Stimulated activated CD8-positive, alpha-beta memory T cell treated with anti-CD3 and anti-CD28 coated beads, Interleukin-15, amount 100 ng/mL, for 24 hours (primary cell): ENCODE measurements at places on chromosomes 6 and 20.

DNA sequence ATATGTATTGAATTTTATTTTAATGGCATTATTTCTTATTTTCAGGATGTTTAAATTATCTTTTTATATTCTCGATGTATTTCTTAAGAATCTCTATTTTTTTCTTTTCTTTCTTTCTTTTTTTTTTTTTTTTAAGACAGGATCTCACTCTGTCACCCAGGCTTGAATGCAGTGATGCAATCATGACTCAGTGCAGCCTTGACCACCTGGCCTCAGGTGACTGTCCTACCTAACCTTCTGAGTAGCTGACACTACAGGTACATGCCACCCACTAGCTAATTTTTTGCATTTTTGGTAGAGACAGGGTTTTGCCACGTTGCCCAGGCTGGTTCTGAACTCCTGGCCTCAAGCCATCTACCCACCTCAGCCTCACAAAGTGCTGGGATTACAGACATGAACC, 143.8 kb upstream of the LAMA2 start:
- no peak for DNase-seq

GRCh38 chr6:133595111-133595761, 293.7 kb upstream of the TCF21 start:
- no peak for DNase-seq

DNA sequence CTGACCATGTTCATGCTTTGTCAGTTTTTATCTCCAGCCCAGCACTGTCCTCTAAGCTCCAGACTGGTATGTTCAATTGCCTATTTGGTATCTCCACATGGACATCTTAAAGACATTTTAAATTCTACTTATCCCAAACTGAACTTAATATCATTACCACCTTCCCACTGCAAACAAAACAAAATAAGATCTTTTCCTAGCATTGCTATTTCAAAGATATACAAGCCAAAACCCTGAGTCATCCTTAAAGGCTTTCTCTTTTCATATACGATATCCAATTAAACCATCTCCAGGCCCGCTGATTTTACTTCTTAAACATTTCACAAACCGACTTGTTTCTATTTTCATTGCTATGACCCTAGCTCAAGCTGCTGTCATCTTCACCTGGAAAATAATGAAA, 35.1 kb upstream of the HS3ST5 start:
- DNase-seq, result no peak

GRCh38 chr20:9177278-9177677, 108.4 kb downstream of the PLCB4 start:
- DNase-seq, result no peak

DNA sequence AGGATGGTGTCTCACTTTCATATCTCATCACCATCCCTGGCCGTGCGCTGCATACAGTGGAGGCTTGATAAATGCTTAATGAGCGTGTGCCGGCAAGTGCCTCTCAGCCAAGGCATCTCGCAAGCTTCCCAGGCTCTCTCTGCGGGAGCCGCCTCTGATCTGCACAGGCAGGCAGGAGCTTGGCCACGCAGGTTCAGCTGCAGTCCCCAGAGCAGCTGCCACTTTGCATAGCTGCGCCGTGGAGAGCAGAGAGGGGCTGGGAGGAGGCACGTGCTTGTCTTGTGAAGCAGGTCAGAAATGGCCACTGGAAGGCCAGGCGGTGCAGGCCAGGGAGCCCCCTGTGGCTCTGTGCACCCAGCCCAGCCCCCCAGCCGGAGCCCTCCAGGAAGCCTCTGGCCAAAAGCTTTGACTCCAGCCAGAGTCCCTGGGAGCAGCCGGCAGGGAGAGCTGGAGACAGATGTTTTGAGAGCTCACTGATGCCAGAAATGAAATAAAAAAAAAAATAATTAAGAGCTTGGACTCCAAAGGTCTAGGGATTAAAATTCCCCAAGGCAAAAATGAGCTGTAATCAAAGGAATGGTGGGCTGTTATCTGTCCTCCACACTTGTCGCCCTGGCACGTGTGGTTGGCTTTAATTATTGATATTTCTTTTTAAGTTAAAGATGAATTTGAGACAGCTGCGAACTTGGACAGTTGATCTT, 377.0 kb downstream of the CDH4 start:
- DNase-seq, result no peak

DNA sequence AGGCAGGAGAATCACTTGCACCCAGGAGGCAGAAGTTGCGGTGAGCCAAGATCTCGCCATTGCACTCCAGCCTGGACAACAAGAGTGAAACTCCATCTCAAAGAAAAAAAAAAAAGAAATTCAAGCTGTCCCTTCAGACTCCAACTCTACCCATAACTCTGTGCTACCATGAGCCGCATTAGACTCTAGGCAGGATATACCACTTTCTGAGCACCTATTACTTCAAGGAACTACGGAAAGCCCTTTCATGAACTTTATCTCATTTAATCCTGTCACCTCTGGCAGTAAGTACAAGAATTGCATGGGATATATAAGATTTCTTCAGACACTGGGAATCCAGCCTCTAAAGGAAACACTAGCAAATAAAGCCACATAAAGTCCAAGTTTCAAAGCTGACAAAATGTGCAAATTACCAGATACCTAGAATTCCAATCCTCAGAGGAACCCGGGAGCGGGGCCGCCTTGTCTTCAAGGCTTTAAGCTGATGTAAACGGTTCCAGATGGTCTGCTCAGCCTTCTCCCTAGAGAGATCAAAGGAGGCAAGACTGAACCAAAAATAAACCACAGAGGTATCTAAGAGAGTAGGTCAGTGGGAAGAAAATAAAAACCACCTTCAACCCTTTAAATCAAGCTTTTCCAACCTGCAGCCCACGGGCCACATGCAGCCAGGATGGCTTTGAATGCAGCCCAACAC, 9.4 kb downstream of the CDK5RAP1 start:
- no peak for DNase-seq

- no peak for DNase-seq
These were observed 364.0 kb upstream of the ARID1B start for GRCh38 chr6:156413154-156413553.

DNA sequence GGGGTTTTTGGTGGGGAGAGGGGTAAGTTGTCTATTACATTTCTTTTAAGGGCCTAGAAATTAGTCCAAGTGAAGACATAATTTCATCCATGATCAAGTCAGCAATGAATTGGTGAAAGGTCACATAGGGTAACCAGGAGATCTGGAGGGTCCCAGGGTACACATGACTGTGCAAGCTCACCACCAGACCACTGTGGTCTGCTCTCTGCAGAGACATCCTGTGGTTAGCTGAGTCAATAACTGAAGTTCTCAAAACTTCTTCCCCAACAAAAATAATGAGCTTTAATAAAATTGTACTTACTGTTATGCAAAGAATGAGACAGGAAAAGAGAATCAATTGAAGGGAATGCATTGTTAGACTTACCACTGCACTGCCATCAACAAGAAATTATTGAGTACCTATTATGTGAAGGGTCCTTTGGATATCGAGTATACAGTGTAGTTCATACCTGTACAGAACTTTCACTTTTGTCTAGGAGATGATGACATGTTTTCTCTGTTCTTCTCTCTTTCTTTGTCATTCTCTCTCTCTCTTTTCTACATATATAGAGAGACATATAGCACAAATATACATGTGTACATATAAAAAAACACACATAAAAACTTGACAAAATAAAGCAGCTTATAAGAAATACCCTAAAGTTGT, 209.8 kb downstream of the GJA1 start:
- no peak for DNase-seq

GRCh38 chr6:14945461-14946185, 300.2 kb upstream of the JARID2 start:
- DNase-seq, result no peak

DNA sequence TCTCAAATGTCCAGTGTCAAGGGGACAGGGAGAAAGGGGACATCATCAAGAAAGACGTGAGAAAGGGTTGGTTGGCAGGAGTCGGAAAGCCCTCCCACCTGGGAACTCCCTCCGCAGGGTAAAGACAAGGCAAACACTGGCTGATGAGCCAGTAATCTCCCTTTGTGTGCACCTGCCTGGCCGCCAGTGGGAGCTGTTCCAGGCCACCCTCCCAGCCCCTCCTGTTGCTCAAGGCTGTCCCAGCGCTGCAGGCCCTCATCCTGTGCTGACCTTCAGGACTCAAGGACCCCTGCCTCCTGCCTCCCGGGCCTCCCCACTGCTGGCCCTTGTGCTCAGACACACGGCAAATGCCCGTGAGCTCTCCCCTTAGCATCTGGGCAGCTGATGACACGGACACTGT, 7.4 kb downstream of the FRMD1 start:
- no peak for DNase-seq

GRCh38 chr6:130293800-130294199, 71.0 kb upstream of the SAMD3 start:
- DNase-seq, result no peak

GRCh38 chr20:38217791-38218565, 42.6 kb downstream of the KIAA1755 start:
- DNase-seq, result no peak

- DNase-seq, result no peak
These were observed 4.1 kb downstream of the ATP9A start for GRCh38 chr20:51763965-51764602.

DNA sequence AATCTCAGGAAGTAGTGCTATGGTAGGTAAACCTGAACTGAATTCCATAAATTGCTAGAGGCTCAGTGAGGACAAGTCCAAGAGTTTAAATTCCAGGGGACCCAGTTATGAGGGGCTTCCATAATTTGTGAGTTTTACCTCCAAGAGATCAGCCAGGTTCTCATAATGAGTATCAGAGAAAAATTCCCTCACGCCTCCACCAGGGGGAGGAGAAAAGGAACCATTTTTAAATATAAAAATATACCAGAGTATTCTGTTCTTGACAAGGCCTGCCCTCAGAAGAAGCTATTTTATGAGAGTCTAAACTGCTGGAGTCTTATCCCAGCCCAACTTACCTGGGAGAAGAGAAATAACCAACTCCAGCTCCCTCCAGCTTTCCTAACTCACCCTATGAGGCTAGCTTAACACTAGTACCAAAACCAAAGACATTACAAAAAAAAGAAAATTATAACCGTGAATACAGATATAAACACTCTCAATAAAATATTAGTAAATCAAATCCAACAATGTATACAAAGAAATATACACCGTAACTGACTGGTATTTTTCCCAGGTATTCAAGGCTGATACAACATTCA, 158.7 kb downstream of the TFAP2A start:
- DNase-seq, result no peak

- no peak for DNase-seq
These were observed 6.2 kb downstream of the MYLIP start for GRCh38 chr6:16135066-16135465.

- DNase-seq, result no peak
These were observed 8.4 kb downstream of the ENTPD6 start for GRCh38 chr20:25203871-25204320.

- DNase-seq, result no peak
These were observed 28.6 kb upstream of the LAMP5 start for GRCh38 chr20:9485614-9486340.

DNA sequence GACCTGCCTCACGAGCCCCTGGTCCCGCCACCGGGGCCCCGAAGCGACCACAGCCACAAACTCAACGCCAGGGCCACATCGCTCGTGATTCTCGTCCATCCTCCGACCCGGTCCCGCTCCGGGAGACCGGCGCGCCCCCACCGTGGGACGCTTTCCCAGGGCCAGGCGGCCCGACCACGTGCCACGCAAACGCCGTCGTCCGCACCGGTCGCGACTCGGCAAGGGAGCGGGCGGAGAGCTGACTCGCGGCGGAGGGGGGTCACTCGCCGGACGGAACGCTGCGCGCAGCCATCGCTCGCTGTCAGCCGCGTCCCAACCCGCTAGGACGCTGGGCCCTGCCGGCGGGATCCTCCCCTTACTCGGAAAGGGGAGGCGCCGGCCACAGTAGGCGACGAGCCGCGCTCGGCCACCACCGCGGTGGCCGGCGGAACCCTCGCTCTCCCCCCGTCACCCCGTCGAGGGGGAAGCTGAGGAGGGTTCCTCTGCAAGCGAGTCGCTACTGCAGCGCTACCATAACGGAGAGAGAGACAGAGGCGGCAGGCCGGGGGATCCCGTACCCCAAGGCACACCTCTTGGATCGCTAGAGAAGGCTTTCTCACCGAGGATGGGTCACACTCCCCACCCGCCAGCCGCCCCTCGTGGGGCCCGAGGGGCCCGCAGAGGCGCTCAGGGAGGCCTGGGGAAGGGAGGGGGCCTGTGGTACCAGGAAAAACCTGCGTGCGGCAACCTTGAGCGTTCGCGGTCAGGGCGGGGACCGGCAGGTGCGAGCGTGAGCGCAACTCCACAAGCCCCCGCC, 511.8 kb upstream of the ZNF337 start:
- DNase-seq, result peak; percentile 3

GRCh38 chr20:62561182-62561581, 81.1 kb upstream of the SLCO4A1 start:
- no peak for DNase-seq

- no peak for DNase-seq
These were observed 229.2 kb downstream of the PHF3 start for GRCh38 chr6:63864671-63865318.

GRCh38 chr6:119303164-119303887, 46.2 kb downstream of the MAN1A1 start:
- no peak for DNase-seq

- no peak for DNase-seq
These were observed 2.8 kb downstream of the CDH22 start for GRCh38 chr20:46305331-46305972.

DNA sequence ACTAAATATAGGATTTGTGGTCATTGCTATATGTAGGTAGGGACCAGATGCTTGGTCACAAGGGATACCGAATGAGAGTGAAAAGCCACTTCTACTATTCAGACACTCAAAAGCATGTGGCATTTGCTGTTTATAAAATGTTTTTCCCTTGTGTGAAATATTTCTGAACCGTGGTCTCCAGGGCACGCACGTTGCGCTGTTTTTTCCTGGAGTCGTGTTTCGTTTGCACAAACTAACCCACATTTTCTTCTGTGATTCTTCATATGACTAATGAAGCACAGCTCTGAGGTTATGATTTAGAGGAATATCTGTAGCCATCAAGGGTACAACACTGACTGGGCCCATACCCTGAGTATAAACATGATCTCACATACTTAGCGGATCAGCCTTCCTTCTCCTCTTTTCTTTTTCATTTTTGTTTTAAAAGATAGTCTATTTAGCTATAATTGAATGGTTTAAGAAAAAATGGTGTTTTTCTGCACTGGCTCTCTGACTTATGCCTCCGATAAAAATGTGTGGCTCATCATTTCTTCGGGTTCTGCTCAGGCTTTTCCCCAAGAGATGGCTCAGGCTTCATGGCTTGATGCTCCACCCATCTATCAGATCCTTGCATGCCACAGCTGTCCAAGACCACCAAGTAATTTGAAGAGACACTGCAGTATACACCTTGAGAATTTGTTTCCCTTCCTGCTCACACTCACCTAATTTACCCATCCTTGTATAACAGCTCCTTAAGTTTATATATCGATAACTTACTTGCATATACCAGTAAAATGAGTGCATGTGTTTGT, 59.9 kb upstream of the HBS1L start:
- DNase-seq, result no peak
